ENCODE measurements at places on chromosomes 5 and 9.

- DNase-seq: no peak
Observed at GRCh38 chr5:61370506-61370905, 38.4 kb downstream of the ZSWIM6 start.

GRCh38 chr9:107750741-107751566, 261.4 kb upstream of the KLF4 start:
- DNase-seq: peak; percentile 85

GRCh38 chr5:148924817-148925216, 98.4 kb downstream of the ADRB2 start:
- no peak for DNase-seq

GRCh38 chr9:109755040-109755439, 25.0 kb upstream of the PALM2AKAP2 start:
- peak; percentile 48 for DNase-seq

DNA sequence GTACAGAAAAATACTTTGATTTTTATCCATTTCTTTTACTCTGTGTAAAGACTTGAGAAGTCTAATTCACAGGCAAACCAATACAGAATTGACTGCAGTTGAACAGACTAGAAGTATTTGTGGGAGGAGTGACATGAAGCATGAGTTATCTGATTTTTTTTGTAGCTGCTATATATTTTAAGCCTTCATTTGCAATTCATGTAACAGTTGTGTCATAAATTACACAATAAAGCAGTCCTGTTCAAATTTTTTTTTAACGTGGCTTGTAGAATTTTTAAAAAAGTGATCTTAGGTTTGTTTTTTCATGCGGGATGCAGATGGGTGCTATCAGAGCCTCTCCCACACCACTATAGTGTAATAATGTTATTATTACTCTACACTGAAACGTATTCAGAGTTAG, 2.9 kb upstream of the MAML1 start:
- DNase-seq: no peak

GRCh38 chr9:114078021-114078780, at the start of gene AMBP:
AMBP (minus strand) TSS chr9:114078300; CDS start chr9:114078209, 91 bp downstream.
- DNase-seq: no peak

DNA sequence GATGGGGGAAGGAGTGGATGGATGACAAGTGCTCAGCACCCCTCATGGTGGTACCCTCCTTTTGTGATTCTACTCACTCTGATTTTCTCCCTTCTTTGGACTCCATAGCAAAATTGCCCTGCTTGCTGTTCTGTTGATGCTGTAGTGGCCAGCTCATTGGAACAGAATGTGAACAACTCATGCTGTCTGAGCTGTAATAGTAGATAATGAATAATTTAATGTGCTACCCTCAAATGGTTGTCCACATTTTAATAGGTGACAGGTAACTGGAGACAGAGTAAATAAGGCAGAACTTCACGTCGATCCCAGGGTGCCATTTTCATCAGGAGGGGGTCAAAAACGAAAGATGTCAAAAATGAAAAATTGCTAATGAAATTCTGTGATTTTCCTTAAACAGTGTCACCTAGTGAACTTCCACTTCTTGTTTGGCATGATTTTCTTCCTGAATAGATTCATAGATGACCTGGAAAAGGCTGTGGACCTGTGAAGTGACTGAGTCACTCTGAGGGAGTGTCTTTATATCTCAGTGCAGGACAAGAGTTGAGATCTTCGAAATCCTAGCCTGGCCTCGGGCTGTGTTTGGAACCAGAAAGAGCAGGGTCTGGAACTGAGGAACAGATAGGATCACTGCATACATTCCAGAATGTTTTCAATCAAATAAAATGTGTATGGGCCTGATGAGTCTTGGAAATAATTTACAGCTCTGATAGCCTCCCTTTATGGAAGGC, 270.2 kb downstream of the PSAT1 start:
- DNase-seq: peak; percentile 17

DNA sequence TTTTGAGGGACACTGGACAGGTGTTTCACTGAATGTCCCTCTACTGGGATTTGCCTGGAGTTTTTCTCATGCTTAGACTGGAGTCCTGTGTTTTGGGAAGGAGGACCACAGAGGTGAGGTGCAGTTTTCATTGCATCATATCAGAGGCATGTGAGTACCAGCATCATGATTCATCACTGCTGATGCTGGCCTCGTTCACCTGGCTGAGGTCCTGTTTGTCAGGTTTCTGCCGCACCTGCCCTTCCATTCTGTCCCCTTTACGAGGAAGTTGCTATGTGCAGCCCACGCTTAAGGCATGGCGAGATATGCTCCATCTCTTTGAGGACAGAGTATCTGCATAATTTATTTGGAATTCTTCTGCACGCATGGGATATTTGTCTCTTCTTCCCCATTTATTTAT, 162.1 kb downstream of the TENT4A start:
- no peak for DNase-seq

DNA sequence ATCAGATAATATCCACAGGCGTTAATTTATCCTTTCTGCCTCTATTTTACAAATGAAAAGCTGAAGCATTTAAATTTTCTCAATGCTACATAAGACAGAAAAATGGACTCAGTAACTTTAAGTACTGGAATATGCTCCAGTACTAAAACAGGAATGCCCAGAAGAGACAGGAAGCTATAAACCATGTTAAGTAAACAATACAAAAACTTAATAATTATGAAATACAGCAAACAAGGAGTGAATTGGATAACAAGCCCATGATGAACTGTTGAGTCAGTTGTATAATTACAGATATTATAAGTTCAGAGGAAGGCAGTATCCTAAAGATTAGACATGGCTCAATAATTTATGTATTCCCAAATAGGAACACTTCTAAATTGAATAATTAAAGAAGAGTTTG, 148.5 kb downstream of the CHSY3 start:
- DNase-seq: no peak

All from AG08396 (cell line).